ENCODE measurements at places on chromosomes 2 and 18.

GRCh38 chr2:163659224-163659623 lies 76.6 kb downstream of the FIGN start:
- no peak for DNase-seq

DNA sequence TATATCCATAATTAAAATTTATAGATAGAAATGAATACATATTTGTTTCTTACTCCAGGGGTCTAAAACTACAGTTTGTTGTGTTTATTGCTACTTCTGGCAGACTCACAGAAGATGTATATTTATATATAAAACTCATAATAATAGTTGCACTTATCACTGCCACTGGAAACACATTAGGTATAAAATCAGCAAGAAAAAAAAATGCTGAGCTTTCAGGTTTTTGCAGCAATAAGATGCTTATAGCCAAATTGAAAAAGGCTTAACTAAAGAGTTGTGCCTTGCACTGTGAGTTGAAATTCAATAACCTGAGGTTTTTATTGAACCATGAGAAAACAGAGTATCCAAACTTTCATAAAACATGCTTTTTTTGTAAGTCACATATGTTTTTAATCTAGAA lies 623.9 kb upstream of the CRIM1 start:
- DNase-seq, result no peak

GRCh38 chr2:170354388-170354787 lies 176.4 kb downstream of the MYO3B start:
- DNase-seq, result no peak

DNA sequence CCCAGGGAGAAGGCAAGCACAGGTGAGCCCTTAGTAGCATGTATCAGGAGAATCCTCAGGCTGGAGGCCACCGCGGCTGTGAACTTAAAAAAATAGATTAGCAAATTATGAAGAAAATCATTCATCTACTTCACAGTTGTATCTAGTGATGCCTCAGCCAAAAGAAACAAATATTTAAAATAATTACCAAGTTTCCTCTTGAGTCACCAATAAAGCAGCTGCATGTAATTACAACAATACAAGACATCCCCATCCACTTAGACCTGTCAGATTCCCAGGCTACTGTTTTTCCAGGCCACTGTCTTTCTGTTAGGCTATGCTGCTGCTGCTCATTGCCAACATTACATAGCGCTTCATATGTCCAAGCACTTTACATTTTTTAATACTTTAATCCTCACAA lies 54.6 kb upstream of the PHLPP1 start:
- no peak for DNase-seq

GRCh38 chr2:65382776-65383357 lies 49.5 kb downstream of the SPRED2 start:
- DNase-seq, result peak; percentile 86

- no peak for DNase-seq
These were observed 60.2 kb upstream of the MAP4K3 start for GRCh38 chr2:39497082-39497801.

DNA sequence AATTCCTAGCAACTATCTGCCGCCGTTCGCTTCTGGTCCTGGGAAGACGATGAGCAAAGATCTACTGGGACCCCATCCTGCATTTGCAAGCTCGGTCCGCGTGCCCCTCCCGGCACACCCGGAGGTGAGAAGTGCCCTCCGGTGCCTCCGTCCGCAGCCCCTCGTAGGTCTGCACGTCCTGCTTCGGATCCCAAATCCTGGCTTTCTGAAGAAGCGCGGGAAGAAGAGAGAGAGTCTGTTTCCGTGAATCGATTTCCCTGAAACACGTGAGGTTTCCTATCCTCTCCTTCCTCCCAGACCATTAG lies 5.0 kb upstream of the OSR1 start:
- no peak for DNase-seq

DNA sequence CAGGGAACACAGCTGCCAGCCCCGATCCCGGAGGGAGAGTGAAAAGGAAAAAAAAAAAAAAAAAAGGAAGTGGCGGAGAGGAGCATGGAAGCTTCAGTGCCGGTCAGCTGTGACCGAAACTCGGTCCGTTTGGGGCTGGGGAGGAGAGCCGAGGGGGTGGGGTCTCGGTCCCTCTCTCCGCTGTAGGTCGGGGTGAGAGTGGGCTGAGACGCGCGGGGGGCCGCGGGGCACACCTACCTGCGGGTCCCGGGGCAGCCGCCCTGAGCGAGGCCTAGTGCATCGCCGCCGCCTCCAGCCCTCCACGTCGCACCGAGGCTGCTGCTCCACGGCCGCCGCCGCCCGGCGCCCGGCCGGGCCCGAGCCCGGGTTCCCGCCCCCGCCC lies 536 bp downstream of the VPS54 start:
- DNase-seq, result no peak

DNA sequence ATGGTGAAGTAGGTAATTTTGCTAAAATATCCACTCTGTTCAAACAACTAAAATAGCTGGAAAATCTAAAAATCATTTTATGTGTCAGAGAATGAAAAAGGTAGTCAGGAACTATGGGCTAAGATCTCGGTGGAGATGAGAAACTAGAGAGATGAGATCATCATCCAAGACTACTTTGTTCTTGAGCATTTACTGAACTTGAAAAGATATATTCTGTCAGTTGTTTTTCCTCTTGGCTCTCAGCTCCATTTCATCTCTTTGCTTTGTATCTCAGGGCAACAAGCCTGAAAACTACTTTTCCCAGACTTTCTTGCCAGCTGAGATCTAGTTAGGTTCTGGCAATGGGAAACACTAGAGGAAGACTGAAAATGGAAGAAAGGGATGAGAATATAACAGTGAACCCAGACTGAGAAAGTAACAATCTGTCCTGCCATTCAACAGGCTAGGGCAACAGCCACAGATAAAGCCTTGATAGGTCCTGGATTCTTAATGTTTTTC lies 346.2 kb upstream of the MEX3C start:
- no peak for DNase-seq
